ENCODE measurements at places on chromosomes 2 and 18.

DNA sequence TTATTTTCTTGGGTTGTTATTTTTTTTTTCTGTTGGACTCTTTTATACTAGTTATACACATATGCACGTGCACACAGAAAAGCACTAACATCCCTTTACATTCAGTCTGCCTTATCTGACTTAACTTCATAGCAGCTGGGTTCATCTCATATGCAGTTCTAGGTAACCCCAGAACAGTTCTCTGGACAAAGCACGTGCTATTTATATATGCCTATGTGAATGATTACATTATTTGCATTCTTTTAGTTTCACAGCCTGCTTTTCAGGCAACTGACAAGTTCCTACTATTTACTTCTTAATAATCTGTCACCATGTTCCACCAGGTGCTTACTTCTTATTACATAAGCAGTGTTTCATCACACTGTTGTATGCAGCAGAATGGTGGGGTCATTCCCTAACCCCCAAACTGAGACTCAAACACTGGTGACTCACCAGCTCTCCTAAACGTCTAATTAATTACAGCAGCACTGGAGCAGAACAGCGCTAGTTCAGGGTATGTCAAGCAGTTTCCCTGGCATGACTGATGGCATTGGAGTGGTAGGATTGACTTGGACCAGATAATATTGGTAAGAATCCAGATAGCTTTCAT is 372.8 kb downstream of the CLIP4 start:
- no peak overlapping the region for H3K27ac ChIP-seq
- no peaks in the 10 kb centered on the region for H3K36me3 ChIP-seq
- H3K4me3 ChIP-seq, result no peak overlapping the region

DNA sequence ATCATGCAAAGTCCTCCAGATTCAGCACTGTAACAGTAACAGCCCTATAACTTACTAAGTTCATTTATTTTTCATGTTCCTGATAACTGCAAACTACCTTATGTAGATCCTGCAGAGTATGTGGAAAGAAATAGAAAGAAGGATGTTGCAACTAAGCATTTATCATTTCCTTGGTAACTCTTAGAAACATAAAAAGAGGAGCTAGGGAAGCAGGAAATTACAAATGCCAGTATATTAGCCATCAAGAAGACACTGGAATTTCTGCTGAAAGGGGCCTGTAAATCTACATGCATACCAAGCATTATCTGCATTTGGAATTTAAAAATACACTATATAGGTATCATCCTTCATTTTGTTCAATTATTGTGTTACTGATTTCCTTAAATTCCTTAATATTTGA is 66.8 kb downstream of the PDE11A start:
- no peaks in the 10 kb centered on the region for H3K36me3 ChIP-seq
- H3K27ac ChIP-seq, result no peak overlapping the region
- H3K4me1 ChIP-seq, result no peaks in the 10 kb centered on the region
- DNase-seq, result no peak
- no peaks in the 10 kb centered on the region for H3K27me3 ChIP-seq

DNA sequence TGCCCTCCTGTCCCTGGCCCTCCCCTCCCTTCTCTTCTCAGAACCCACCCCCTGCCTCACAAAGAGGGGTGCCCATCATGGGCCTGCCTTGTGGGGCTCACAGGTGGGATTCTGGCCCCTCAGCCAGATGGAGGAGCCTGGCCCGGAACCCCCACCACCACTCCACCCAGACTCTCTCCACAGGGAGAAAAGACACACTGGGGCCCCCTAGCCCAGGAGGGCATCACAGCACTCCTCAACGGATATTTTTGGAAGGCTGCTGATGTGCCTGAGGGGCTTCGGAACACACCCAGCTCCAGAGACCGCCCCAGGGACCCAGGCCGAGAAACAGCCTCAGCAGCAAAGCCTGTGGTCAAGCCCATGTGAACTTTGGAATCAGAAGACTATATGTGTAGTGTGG is 9.9 kb downstream of the KCNIP3 start:
- no peak overlapping the region for H3K27ac ChIP-seq
- no peak for DNase-seq
- no peaks in the 10 kb centered on the region for H3K36me3 ChIP-seq

GRCh38 chr2:41379496-41380221 is 668.2 kb upstream of the PKDCC start:
- no peaks in the 10 kb centered on the region for H3K27me3 ChIP-seq
- no peak for DNase-seq
- no peaks in the 10 kb centered on the region for H3K36me3 ChIP-seq
- H3K27ac ChIP-seq, result no peak overlapping the region
- H3K4me1 ChIP-seq, result no peaks in the 10 kb centered on the region
- H3K4me3 ChIP-seq, result no peak overlapping the region

GRCh38 chr18:9419956-9420631 is 55.2 kb upstream of the RALBP1 start:
- H3K4me3 ChIP-seq, result no peak overlapping the region
- H3K4me1 ChIP-seq, result peaks cover 7% of the 10 kb centered on the region
- H3K27me3 ChIP-seq, result no peaks in the 10 kb centered on the region
- H3K27ac ChIP-seq, result no peak overlapping the region

DNA sequence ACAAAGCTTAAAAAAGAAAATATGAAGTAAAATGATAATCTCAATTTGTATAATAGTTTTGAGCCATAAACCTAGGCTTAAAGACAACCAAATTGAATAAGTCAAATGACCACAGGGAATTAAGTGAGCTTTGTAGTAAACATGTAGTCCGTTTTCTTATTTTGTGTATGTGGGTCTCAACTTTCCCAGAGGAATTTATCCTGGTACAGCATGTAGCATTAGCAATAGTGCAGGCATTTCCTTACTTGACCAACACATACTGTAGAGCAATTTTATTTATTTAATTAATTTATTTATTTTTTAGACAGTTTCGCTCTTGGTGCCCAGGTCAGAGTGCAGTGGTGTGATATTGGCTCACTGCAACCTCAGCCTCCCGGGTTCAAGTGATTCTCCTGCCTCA is 37.5 kb upstream of the MTCL1 start:
- no peak overlapping the region for H3K27ac ChIP-seq
- H3K36me3 ChIP-seq, result no peaks in the 10 kb centered on the region
- DNase-seq, result no peak
- H3K4me1 ChIP-seq, result peaks cover 6% of the 10 kb centered on the region
- no peak overlapping the region for H3K4me3 ChIP-seq

- DNase-seq, result no peak
- no peak overlapping the region for H3K4me3 ChIP-seq
- H3K36me3 ChIP-seq, result no peaks in the 10 kb centered on the region
- H3K27ac ChIP-seq, result no peak overlapping the region
- no peaks in the 10 kb centered on the region for H3K27me3 ChIP-seq
These were observed 98.6 kb downstream of the MSH2 start for GRCh38 chr2:47501374-47502200.

DNA sequence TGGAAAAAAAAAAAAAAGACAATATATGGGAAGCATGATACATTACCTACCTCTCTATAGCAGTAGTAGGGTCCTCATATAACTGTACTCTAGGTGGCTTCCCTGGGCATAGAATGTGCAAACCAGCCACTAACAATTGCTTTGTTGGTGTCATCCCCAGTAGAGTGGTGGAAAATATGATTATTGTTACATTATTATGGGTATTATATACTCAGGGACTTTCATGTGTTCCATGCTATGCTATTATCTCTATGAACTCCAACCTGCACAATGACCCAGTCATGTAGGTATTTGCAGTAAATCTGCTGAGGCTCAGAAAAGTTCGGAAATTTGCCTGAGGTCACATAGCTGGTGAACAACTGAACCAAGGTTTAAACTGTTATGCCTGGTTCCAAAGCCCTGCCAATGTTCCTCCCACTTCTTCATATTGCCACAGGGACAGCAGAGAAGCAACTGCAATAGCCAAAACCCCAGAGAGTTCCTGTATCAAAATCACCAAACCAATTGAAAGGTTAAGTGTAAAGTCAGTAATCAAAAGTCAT is 52.6 kb upstream of the MAP4K4 start:
- no peaks in the 10 kb centered on the region for H3K27me3 ChIP-seq
- no peaks in the 10 kb centered on the region for H3K4me1 ChIP-seq
- H3K4me3 ChIP-seq, result no peak overlapping the region
- no peak overlapping the region for H3K27ac ChIP-seq

- no peak overlapping the region for H3K27ac ChIP-seq
- peaks cover 22% of the 10 kb centered on the region for H3K36me3 ChIP-seq
- 0 out of 2 replicates have a peak, but pooled peaks cover 4% of the 10 kb centered on the region for H3K4me1 ChIP-seq
- DNase-seq, result no peak
- no peak overlapping the region for H3K4me3 ChIP-seq
- no peaks in the 10 kb centered on the region for H3K27me3 ChIP-seq
These were observed 50.4 kb downstream of the PDK1 start for GRCh38 chr2:172606285-172606684.

DNA sequence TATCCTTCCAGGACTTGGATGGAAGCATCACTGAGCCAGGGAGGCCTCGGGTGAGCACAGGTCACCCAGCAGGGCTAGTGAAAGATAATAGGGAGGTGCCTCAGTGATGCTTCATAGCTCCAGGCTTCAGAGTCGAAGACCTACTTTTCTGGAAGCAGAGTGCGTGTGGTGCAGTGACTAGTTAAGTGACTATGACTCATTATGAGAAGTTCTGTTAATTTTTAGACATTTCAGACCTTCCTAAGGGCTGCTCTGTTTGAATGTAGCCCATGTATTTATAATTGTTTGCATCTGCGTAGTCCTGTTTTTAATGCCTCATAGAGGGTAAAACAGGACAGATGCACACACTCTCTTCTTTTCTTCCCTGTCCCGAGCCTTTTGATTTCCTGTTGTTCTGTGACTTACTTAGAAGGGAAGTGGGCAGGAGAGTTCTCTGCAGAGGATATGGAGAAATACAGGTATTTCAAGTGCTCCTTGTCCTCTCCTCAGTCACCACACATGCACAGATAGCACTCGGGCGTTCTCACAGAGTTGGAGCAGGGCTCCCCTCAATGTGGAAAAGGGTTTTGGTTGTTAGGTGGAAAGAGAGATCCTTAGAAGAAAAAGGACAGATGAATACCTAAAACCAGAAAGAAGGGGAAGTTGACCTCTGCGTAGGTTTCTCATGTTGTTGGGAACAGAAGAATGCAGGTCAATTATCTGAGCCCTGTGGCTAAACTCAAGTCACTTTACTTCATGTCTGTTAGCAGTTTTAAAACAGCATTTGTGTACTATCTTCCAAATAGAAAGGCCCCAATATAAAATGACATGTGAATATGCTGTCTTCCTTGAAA is 34.7 kb downstream of the RALB start:
- H3K27me3 ChIP-seq, result no peaks in the 10 kb centered on the region
- no peak overlapping the region for H3K4me3 ChIP-seq
- no peak overlapping the region for H3K27ac ChIP-seq
- H3K36me3 ChIP-seq, result no peaks in the 10 kb centered on the region
- no peaks in the 10 kb centered on the region for H3K4me1 ChIP-seq

GRCh38 chr18:48023334-48024008 is 93.0 kb upstream of the SMAD2 start:
- H3K27me3 ChIP-seq, result no peaks in the 10 kb centered on the region
- H3K27ac ChIP-seq, result no peak overlapping the region
- H3K4me3 ChIP-seq, result no peak overlapping the region
- H3K36me3 ChIP-seq, result no peaks in the 10 kb centered on the region

DNA sequence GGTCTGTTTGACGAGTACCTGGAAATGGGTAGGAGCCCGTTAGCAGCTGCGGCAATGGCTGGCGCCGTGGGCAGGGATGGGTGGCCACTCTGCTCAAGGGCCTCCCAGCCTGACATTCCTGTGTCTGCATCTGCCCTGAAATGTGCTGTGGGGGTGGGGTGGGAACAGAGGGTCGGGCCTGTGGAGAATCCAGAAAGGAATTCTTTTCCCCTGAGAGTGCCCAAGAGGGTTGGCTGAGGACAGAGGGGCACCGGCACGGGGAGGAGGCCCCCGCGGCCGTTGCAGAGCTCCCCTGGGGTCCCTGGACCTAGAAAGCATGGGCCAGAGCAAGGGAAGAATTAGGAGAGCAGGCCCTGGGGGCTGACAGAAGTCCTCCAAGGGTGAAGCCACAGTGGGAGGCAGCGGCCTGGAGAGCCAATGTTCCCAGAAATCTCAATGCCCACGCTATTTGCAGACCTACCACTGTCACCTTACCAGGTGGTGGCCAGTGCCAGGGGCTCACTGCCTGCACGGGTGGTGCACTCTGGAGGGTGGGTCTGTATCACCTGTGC is 27.8 kb downstream of the ANO7 start:
- DNase-seq, result no peak
- peaks cover 25% of the 10 kb centered on the region for H3K27me3 ChIP-seq
- H3K27ac ChIP-seq, result no peak overlapping the region
- H3K4me3 ChIP-seq, result no peak overlapping the region
- H3K36me3 ChIP-seq, result no peaks in the 10 kb centered on the region
- no peaks in the 10 kb centered on the region for H3K4me1 ChIP-seq

- no peak overlapping the region for H3K27ac ChIP-seq
- H3K27me3 ChIP-seq, result no peaks in the 10 kb centered on the region
- H3K4me1 ChIP-seq, result peaks cover 11% of the 10 kb centered on the region
- H3K4me3 ChIP-seq, result no peak overlapping the region
These were observed 529 bp upstream of the MTA3 start for GRCh38 chr2:42567806-42568400.

GRCh38 chr2:235594964-235595363 is 101.1 kb downstream of the AGAP1 start:
- no peak overlapping the region for H3K4me3 ChIP-seq
- DNase-seq, result no peak
- H3K27ac ChIP-seq, result peak overlapping the region; percentile 54

GRCh38 chr2:26855466-26855865 is 7.5 kb downstream of the DPYSL5 start:
- H3K27ac ChIP-seq, result no peak overlapping the region
- no peak overlapping the region for H3K4me3 ChIP-seq

- H3K36me3 ChIP-seq, result no peaks in the 10 kb centered on the region
- H3K27me3 ChIP-seq, result no peaks in the 10 kb centered on the region
- no peak overlapping the region for H3K27ac ChIP-seq
- 0 out of 2 replicates have a peak, but pooled peaks cover 2% of the 10 kb centered on the region for H3K4me1 ChIP-seq
- DNase-seq, result no peak
- H3K4me3 ChIP-seq, result no peak overlapping the region
These were observed 58.2 kb downstream of the MBP start for GRCh38 chr18:77074431-77074830.

- H3K36me3 ChIP-seq, result no peaks in the 10 kb centered on the region
- H3K4me3 ChIP-seq, result no peak overlapping the region
- no peaks in the 10 kb centered on the region for H3K4me1 ChIP-seq
- H3K27ac ChIP-seq, result no peak overlapping the region
These were observed 134.6 kb upstream of the RAB12 start for GRCh38 chr18:8474661-8475060.

DNA sequence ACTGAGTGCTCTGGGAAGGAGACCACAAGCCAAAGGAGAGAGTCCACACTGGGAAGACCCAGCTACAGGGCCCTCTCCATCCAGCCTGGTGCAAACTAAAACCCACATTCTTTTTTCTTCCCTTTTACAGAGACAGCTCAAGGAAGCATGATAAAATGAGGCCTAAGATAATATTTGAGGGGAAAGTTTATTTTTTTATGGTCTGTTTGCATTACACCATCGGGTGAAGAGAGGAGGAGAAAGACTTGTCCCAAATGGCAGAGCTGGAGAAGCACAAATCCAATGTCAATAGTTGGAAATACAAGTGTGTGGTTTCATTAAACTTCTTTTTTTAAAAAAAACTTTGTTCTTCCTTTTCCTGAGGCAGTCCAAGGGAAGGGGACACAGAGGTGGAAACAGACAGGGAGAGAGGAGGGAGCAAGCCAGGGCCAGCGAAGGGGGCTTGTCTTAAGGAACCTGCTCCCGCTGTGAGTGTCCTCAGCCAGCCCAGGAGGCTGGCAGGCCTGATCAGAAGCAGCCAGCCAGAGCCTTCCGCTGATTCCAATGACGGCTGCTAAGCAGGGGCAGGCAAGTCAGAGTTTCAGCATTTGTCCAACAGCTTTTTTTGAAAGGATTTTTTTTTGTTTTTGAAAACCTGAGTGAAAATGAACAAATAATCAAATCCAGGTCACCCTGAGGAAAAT is 203.8 kb upstream of the SIX2 start:
- H3K27ac ChIP-seq, result no peak overlapping the region
- H3K4me3 ChIP-seq, result no peak overlapping the region
- no peaks in the 10 kb centered on the region for H3K4me1 ChIP-seq
- DNase-seq, result no peak
- no peaks in the 10 kb centered on the region for H3K36me3 ChIP-seq
